Aorta (tissue), 5 donors: ENCODE measurements at places on chromosomes 11 and 22. TPM values are rescaled to one million over a fixed set of nuclear protein-coding genes. Genes with fewer than 3 reads are reported as not detected.

Gene RELA
- 108 TPM for total RNA-seq

DNA sequence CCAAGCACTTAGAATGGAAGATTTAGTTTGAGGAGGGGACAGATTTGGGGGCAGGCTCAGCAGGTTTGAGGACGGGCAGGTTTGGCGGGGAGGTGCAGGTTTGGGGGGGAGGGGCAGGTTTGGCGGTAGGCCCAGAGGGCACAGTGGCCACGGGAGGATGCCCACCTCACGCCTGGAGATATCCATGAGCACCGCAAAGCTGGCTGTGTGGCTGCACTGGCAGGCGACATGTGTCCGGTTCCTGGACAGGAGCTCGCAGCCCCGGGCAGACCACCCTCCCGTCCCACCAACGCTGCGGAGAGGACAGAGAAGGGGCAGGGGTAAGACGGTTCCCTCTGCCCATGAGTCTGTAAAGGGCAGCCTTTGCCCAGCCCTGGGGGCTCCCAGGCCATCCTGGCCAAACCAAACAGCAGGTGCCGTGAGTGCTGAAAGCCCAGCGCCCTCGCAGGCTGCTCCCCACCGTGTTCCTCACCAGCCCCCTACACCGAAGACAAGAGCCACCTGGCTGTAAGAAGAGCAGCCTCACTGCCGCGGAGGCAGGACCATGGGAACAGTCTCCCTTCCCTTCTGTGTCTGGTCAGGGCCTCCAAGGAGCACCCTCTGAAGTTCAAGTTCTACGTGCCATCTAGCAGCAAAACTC, 43.0 kb downstream of the TRMU start:
- DNase-seq, result no peak

GRCh38 chr11:10274726-10275125, 19.3 kb downstream of the SBF2 start:
- no peak for DNase-seq

- DNase-seq, result no peak
Observed at GRCh38 chr22:40517631-40518030, 118.9 kb downstream of the MRTFA start.

DNA sequence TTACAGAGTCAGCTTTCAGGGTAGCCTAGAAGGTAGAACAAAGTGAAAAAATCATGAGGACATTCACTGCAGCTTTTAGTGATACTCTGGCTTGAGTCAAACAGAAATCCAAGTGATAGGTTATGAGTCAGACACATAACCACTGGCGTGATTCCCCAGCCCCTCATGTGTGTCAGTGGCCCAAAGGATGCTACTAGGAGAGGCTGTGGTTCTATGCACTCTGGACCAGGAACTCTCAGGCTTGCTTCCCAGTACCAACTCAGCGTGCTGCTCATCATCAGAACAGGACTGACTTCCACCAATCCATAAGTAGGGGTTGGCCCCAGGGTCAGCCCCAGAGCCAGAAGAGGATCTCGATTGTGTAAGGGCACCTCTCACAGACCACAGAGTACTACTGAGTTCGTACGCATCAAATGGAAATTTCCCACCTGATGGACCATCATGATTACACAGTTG, 116.8 kb downstream of the MED15 start:
- no peak for DNase-seq

DNA sequence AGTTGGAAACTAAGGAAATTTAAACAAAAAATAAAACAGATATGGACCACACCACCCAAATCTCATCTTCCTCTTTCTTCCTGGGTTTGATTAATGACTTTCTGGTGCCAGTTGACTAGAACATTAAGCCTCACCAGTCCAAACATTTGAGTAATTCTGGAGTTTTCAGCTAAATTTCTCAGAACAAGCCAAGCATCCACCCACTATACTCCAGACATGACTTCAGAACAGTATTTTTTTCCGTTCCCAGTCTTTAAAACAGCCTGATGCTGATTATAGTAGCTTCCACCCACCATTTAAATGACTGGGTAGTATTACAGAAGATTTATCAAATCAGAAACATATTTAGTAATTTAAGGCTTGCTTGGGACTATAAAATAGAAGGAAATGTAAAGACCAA, 230.9 kb upstream of the UBASH3B start:
- no peak for DNase-seq

Gene ISX
- not detected for total RNA-seq

GRCh38 chr11:105903113-105903512, 118.9 kb downstream of the MSANTD4 start:
- DNase-seq, result no peak

- no peak for DNase-seq
Observed at GRCh38 chr11:120065176-120065575, 72.7 kb downstream of the TRIM29 start.

Gene OR4C11
- total RNA-seq, result not detected

DNA sequence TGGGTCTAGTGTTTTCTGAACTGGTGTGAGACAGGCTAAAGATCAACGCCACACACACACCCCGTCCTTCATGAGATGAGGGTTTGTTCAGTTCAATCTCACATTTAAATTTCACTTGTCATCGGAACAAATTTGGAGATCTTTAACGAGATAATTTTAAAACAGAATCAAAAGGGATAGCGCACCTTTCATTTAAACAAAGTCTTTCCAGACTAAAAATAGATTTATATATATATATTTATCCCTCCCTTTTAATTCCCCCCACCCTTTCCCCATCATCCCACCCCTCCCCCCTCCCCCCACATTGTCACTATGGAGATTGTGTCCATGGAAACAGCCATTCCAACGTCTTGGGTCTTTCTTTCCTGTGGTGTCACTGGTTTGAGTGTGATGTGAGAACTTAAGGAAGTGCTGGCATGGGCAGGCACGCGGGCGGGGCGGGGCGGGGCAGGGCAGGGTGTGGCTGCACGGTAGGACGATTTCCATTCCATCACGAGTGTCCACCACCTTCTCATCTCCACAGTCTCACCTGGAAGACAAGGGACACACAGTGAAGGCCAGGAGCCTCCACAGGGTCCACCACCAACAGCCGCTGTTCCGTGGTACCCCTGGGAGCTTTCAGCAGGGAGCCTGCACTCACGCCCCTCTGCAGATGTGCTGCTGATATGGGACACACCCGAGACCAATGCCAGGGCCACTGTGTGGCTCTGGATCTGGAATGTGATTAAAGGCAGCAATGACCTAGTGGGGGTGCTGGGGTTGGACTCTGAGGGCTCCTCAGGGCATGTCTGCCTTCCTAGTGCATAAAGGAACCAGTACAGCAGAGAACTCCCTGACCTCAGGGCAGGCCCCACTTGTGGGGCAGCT, 30.5 kb upstream of the CYP2D6 start:
- DNase-seq, result no peak

Gene GRIK4
- not detected for total RNA-seq

Gene MMP7
- 2.2 TPM for total RNA-seq

GRCh38 chr22:50416996-50417395, 57.8 kb downstream of the SBF1 start:
- DNase-seq, result no peak

DNA sequence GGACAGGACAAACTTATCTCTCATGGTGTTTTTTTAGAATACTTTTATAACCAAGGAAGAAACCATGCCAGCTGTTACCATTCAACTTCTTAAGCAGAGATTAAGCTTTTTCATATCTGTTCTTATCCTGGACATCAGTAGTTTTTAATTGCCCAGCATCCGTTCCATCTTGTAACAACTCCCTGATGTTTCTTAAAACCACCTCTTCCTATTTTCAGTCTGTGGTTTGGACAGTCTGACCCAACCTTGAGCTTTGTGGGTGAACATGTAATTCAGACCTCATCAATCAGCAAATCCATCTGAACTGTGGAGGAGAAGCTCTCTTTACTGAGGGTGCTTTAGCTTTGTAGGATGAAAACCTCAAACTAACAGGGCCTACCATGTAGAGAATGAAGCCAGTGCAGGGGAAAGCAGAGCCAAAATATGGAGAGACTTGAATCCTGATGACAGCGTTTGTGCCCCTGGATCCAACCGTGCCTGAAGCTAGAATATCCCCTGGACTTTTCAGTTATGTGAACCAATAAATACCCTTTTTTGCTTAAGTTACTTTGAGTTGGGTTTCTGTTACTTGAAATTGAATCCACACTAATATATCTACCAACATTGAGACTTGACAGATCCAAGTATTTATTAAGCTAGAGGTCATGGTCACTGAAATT, 9.4 kb downstream of the TUG1 start:
- no peak for DNase-seq

DNA sequence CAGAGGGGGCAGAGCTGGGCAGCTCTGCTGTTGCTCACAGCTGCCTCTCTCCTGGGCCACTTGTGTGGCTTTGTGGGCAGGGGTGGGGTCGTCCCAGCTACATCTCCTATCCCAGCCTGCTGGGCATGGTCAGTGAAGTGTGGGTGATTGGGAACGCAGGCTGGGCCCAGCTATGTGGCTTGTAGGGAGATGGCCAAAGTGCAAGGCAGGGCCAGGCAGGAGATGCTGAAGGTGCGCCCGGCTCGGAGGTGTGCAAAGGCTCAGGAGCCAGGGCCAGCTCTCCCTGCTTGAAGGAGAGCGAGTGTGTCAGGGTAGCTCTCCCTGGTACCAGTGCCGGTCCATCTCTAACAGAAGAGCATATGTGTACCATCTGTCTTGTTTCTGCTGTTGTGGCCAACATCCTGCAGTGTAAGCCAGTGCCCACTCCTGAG, 8.4 kb upstream of the RANBP1 start:
- DNase-seq, result peak; percentile 54

Gene TCP11L1
- 39.4 TPM for total RNA-seq

GRCh38 chr11:64358907-64359711, at the start of gene RPS6KA4:
Gene RPS6KA4 (plus strand): TSS chr11:64359162. CDS start chr11:64359236, 74 bp downstream.
- DNase-seq, result peak; percentile 89

- peak; percentile 40 for DNase-seq
Observed at GRCh38 chr22:49093192-49093880, 734.3 kb downstream of the BRD1 start.

Gene AGBL2
- total RNA-seq, result 2.0 TPM

DNA sequence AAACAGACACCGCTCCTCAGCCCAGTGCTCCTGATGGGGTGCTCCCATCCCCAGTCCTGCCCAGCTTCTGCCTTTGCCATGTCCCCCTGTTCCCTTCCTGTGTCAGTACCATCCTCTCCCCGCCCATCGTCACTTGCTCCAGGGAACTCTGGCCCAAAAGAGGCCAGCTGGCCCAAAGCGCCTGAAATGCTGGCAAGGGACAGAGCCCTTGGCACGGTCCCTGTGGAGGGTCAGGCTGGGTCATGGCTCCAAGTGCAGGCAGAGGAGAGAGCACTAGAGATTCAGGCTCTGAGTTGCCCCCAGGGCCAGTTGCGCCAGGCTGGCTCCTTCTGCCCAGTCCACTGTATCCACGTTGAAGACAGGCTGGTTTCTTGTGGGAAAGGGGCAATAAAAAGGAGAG, 8.4 kb upstream of the HDHD5 start:
- DNase-seq, result peak; percentile 3

Gene NUCB2
- 130 TPM for total RNA-seq

Gene SCUBE2
- total RNA-seq, result 2.8 TPM

- DNase-seq, result no peak
Observed at GRCh38 chr11:11309906-11310305, 43.1 kb downstream of the CSNK2A3 start.

Gene SMIM35
- total RNA-seq, result 0.15 TPM

Gene SLC16A8
- 0.81 TPM for total RNA-seq

DNA sequence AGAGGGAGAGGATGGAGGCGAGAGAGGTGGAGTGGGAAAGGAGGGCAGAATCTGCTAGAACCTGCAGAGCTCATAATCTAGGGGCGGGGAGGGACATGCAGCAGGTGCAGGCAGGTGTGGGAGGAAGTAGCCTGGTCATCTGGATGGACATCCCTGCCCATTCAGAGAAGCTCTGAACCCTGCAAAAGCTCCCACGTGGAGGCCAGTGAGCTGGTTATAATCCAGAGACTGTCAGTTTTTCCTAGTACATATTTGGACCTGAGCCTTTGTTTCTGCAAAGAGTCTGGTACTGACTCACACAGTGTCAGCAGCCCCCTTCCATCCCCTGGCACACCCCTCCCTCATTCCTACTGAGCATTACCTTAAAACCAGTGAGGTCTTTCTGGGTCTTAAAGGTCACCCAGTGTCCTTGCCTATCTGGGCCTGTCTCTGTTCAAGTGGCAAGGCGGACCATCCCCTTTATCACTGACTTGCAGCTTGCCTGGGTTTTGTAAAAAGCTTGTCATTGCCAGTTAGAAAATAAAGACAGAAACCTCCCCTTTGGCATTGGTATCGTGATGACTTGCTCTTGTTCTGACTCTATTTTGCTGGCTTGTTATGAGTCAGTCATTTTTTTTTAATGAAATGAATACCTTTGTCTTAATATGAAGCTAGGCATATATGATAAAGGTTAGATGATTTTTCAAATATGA, 26.1 kb downstream of the PTPRJ start:
- no peak for DNase-seq

DNA sequence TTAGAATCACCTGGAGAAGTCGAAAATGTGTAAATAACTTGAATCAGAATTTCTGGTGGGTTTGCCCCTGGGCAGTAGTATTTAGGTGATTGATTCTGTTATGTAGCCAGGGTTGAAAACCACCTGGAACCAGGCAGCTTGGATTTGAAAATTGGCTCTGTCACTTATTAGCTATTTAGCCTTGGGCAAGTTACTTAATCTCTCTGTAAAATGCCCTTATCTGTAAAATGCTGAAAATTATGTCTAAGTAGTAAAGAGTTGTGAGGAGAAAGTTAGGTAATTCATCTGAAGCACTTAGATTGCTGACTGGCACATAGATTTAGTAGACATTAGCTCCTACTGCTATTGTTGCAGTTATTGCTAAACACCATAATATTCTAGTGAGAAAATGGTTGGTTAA, 49.3 kb downstream of the PPME1 start:
- no peak for DNase-seq

GRCh38 chr22:45631841-45632238, 39.8 kb upstream of the ATXN10 start:
- DNase-seq, result peak; percentile 11

DNA sequence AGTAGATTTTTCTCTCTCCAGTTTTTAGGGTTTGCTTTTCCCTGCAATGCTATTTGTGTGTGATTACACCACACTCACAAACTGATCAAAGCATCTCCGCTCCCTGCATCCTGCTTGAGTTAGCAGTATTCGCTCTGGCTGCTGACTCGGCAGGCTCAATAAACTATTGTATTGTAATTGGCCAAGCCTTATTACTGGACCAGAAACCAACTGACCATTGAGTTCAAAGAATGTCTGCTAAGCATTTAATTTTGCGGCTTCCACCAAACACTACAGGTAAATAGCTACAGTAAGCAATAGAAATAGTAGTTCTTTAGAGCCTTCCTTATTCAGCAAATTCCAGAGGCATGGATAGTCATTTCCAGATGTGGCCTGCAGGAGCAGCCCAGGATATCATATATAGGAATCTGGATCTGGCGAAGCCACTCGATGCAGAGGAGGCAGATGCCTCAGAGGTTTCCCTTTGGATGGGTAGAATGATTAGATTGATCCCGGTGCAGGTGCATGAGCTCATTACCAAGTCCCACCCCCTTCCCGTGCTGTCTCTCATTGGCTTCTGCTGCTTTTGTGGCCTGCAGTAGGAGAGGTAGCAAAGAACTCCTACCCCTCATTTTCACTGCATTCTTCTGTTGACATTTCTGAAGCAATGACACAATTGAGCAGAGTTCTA, 77.3 kb downstream of the COMMD9 start:
- no peak for DNase-seq

DNA sequence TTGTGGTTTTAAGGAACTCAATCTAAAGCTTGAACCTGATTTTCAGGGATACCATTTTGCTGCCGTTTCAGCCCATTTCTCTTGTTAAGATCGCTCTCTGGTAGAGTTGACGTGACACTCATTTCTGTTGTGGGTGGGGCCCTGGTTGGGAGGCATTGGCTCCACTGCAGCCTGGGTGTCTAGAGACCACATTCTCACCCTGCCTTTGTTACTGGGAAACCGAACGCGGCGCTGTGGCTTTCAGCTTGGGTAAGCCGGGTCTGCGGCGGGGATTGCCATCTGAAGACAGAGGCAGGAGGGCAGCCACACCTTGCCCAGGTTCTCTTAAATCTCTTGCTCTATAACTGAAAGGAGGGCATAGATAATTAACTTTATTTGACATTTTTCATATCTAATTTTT, 3.2 kb downstream of the EHF start:
- DNase-seq, result no peak
